ENCODE measurements at places on chromosomes 12 and 14. TPM values are rescaled to one million over a fixed set of nuclear protein-coding genes. Genes with fewer than 3 reads are reported as not detected.

The GLS2 gene
- 0.09 TPM for total RNA-seq

The TRIM9 gene
- total RNA-seq = 8.3 TPM

The IL26 gene
- not detected for total RNA-seq

The C12orf57 gene
- total RNA-seq = 277 TPM

The SENP1 gene
- total RNA-seq = 12.3 TPM

The HSPB8 gene
- total RNA-seq = 20.4 TPM

The RERGL gene
- total RNA-seq = not detected

The RD3L gene
- total RNA-seq = not detected

The LTBP2 gene
- 8.0 TPM for total RNA-seq

The SLC10A1 gene
- not detected for total RNA-seq

The EFS gene
- not detected for total RNA-seq

The CRACR2A gene
- total RNA-seq = 1.9 TPM

The WDHD1 gene
- total RNA-seq = 13.5 TPM

The NTF3 gene
- total RNA-seq = not detected

The SERPINA1 gene
- total RNA-seq = 3.1 TPM

The TSPAN19 gene
- 0.18 TPM for total RNA-seq

The C14orf180 gene
- not detected for total RNA-seq

Data from A549 treated with RU486 at 1 μM for 4 hours (cell line).